Urinary bladder (tissue), 4 donors: ENCODE measurements at places on chromosomes 3 and 15. TPM values are rescaled to one million over a fixed set of nuclear protein-coding genes. Genes with fewer than 3 reads are reported as not detected.

DNA sequence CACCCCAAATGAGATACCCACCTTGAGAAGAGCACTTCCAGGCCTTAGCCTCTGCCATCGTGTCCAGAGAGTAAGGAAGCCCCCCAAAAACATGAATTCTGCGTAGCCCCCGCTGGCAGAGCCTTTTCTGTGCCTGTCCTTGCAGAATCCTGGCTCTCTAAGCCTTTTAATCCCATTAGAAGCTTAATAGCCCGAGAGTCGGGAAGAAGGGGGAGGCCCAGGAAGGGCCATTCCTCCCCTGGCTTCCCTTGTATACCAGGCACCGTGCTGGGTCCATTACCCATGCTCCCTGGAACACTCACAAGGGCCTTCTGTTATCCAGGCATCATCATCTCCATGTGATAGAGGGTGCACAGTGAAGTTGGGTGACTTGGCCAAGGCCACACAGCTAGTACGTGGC, 7.1 kb downstream of the SPTBN5 start:
- no peak for DNase-seq

Gene TIMMDC1
- total RNA-seq: 49.1 TPM

GRCh38 chr3:45642731-45643152, 46.5 kb upstream of the SACM1L start:
- DNase-seq: no peak

DNA sequence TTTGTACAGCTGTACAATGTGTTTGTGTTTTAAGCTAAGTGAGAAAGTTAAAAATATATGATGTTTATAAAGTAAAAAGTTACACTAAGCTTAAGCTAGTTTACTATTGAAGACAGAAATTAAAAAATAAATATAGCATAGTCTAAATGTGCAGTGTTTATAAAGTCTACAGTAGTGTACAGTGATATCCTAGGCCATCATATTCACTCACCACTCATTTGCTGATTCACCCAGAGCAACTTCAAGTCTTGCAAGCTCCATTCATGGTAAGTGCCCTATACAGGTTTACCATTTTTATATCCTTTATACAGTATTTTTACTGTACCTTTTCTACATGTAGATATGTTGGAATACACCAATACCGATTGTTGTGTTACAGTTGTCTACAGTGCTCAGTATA, 553.2 kb upstream of the TBL1XR1 start:
- DNase-seq: no peak

Gene CHST2
- 18.5 TPM for total RNA-seq

Gene FSIP1
- 3.0 TPM for total RNA-seq

- no peak for DNase-seq
Observed at GRCh38 chr15:35206060-35206675, 121.1 kb upstream of the NANOGP8 start.

DNA sequence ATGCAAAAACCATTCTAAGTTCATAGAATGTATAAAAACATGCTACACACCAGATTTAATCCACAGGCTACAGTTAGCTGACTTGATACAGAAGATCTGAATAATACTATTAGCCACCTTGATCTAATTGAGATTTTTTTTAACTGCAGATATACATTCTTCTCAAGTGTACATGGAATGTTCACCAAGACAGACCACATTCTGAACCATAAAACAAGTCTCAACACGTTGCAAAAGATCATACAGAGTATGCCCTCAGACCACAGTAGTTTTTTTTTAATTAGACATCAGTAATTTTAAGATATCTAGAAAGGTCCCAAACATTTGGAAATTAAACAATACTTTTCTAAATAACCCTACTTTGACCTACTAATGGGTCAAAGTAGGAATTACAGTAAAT, 83.3 kb downstream of the FGF7 start:
- no peak for DNase-seq

Gene TRIM59
- total RNA-seq: 40.2 TPM

DNA sequence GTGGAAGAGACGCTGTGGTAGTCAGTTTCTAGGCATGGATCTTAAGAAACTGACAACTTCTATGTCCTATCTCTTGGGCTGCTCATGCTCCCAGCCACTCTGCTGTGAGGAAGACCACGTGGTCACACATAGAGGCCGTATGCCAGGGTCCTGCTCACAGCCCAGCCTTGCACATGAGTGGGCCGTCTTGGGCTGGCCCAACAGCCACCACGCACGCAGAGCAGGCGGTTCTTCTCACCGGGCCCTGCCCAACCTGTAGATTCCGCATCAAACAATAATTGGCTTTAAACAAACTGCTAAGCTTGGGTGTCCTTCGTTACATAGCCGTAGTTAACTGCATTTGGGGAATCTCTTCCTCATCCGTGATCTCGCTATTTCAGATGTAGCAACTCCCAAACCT, 26.0 kb downstream of the SLC41A3 start:
- no peak for DNase-seq
